ENCODE measurements at places on chromosomes 5 and 9. TPM values are rescaled to one million over a fixed set of nuclear protein-coding genes. Genes with fewer than 3 reads are reported as not detected.

FCN2 gene
- not detected for polyA plus RNA-seq

DBH gene
- polyA plus RNA-seq = not detected

HTR4 gene
- not detected for polyA plus RNA-seq

MAT2B gene
- polyA plus RNA-seq = 321 TPM

NREP gene
- 18.6 TPM for polyA plus RNA-seq

OXCT1 gene
- polyA plus RNA-seq = 25.8 TPM

TOR4A gene
- polyA plus RNA-seq = 2.4 TPM

NME5 gene
- not detected for polyA plus RNA-seq

LCN6 gene
- not detected for polyA plus RNA-seq

PIP5K1B gene
- polyA plus RNA-seq = 16.6 TPM

IGIP gene
- 0.09 TPM for polyA plus RNA-seq

COL23A1 gene
- polyA plus RNA-seq = not detected

ACOT12 gene
- not detected for polyA plus RNA-seq

NLN gene
- 2.9 TPM for polyA plus RNA-seq

BASP1 gene
- polyA plus RNA-seq = 115 TPM

FGF1 gene
- polyA plus RNA-seq = not detected

SLC31A1 gene
- polyA plus RNA-seq = 2.0 TPM

WWC1 gene
- not detected for polyA plus RNA-seq

ST6GALNAC4 gene
- polyA plus RNA-seq = 25.8 TPM

MEGF10 gene
- 0.03 TPM for polyA plus RNA-seq

PCDHAC2 gene
- polyA plus RNA-seq = not detected

CARD6 gene
- 2.3 TPM for polyA plus RNA-seq

MRPS30 gene
- polyA plus RNA-seq = 73.4 TPM

GLRA1 gene
- not detected for polyA plus RNA-seq

ZBTB34 gene
- not detected for polyA plus RNA-seq

PHPT1 gene
- 51.0 TPM for polyA plus RNA-seq

ORM1 gene
- not detected for polyA plus RNA-seq

AMBP gene
- not detected for polyA plus RNA-seq

DCANP1 gene
- polyA plus RNA-seq = not detected

PHF19 gene
- polyA plus RNA-seq = 4.5 TPM

TCF7 gene
- 2.8 TPM for polyA plus RNA-seq

GFPT2 gene
- 0.10 TPM for polyA plus RNA-seq

IL33 gene
- polyA plus RNA-seq = not detected

AK8 gene
- 4.2 TPM for polyA plus RNA-seq

COL5A1 gene
- polyA plus RNA-seq = not detected

DIRAS2 gene
- not detected for polyA plus RNA-seq

CDH6 gene
- polyA plus RNA-seq = not detected

ANKRD18A gene
- not detected for polyA plus RNA-seq

PCDHGB2 gene
- 0.27 TPM for polyA plus RNA-seq

IL3 gene
- not detected for polyA plus RNA-seq

RANBP17 gene
- polyA plus RNA-seq = not detected

CARD9 gene
- polyA plus RNA-seq = 0.41 TPM

GOLM1 gene
- polyA plus RNA-seq = 0.74 TPM

NOXA1 gene
- polyA plus RNA-seq = 1.3 TPM

ELAVL2 gene
- not detected for polyA plus RNA-seq

FBP1 gene
- 6.5 TPM for polyA plus RNA-seq

SGCD gene
- not detected for polyA plus RNA-seq

ECM2 gene
- not detected for polyA plus RNA-seq

ANKRD20A1 gene
- polyA plus RNA-seq = not detected

ANKHD1 gene
- polyA plus RNA-seq = 63.3 TPM

NSG2 gene
- polyA plus RNA-seq = not detected

Measured in naive B cell (primary cell).